ENCODE measurements at places on chromosomes 7 and 10. TPM values are rescaled to one million over a fixed set of nuclear protein-coding genes. Genes with fewer than 3 reads are reported as not detected.
A peak's percentile ranks its signal among the peaks of the same experiment; 100 is the strongest.

Gene PIK3CG
- total RNA-seq: not detected

- H3K36me3 ChIP-seq: no peaks in the 10 kb centered on the region
- H3K4me3 ChIP-seq: no peak overlapping the region
- DNase-seq: no peak
- H3K4me1 ChIP-seq: peaks cover 25% of the 10 kb centered on the region
- no peak overlapping the region for H3K27ac ChIP-seq
Observed at GRCh38 chr10:31129880-31130405, 98.3 kb upstream of the ZNF438 start.

Gene HMX3
- total RNA-seq: not detected

Gene GJD4
- not detected for total RNA-seq

Gene GDF10
- total RNA-seq: not detected

DNA sequence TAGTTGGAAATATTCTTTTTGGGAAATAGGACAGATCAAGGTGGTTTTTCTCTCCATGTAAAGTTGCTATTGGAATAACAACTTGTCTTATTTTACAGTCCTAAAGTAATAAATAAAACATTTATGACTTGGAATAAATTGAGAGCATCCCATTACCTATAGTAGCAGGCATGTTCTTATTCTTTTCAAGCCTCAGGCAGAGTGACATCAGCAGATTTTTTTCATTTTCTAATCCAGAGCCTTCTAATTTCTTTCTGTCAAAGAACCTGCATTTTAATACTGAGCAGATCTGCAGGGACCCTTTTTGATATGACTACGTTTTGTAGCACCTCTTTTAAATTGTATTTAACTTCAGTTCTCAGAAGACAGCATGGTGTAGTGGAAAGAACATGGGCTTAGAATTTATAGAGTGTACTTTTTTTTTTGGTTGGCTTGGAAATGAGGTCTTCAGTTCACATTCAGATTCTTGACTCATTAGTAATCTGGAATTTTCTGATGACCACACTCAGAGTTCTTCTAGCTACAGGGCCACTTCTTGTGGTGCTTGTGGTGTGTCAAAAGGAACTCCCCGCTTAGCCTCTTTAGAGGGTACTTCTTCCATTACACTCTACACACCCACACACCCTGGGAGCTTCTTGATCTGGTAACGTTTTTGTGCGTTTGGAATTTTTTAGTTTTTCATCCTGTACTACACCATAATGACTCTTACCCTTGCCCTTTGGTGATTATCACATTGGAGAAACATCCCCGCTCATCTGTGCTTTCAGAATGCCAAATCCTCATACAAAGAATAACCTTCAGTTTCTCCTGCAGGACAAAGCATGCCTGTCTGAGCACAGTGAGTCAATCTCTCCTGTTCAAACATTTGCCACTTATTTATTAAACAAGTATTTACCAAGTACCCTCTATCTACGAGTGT, 34.6 kb downstream of the AGK start:
- H3K4me1 ChIP-seq: peaks cover 13% of the 10 kb centered on the region
- DNase-seq: peak; percentile 34
- H3K27me3 ChIP-seq: no peaks in the 10 kb centered on the region
- H3K36me3 ChIP-seq: peaks cover 9% of the 10 kb centered on the region
- H3K27ac ChIP-seq: peak overlapping the region; percentile 61

DNA sequence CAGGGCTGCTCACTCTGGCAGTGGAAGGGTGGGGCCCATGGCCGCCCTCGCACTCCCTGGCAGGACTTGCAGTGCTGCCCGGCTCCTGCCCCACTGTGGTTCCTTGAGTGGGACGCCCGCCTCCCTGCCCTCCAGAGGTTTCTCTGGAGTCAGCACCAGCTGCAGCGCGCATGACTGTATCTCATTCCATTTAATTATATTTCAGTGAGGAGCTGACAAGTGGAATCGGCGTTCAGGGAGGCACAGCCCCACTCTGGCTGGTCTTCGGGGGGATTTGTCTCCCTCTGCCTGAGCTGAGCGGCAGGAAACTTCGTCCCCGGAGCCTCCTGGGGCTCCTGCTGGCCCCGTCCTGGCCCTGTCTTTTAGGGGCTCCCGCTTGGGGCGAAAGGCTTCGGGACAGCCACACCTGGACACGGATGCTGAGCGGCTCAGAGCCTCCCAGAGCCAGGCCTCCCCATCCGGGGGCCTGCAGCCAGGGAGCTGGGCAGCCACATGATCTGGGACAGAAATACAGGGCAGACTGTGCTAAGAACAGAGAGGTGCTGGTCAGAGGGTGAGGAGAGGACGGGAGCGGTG, 75.3 kb upstream of the NKX6-2 start:
- no peak overlapping the region for H3K4me3 ChIP-seq
- H3K36me3 ChIP-seq: no peaks in the 10 kb centered on the region
- peaks cover 62% of the 10 kb centered on the region for H3K27me3 ChIP-seq
- no peak for DNase-seq
